ENCODE measurements at places on chromosomes 7 and 10. TPM values are rescaled to one million over a fixed set of nuclear protein-coding genes. Genes with fewer than 3 reads are reported as not detected.
A peak's percentile ranks its signal among the peaks of the same experiment; 100 is the strongest.

The PHKG1 gene
- total RNA-seq = 8.9 TPM

GRCh38 chr7:28044825-28045224 lies 135.8 kb downstream of the JAZF1 start:
- no peak for DNase-seq

GRCh38 chr7:151715666-151716315 lies 161.1 kb downstream of the PRKAG2 start:
- no peak for DNase-seq

DNA sequence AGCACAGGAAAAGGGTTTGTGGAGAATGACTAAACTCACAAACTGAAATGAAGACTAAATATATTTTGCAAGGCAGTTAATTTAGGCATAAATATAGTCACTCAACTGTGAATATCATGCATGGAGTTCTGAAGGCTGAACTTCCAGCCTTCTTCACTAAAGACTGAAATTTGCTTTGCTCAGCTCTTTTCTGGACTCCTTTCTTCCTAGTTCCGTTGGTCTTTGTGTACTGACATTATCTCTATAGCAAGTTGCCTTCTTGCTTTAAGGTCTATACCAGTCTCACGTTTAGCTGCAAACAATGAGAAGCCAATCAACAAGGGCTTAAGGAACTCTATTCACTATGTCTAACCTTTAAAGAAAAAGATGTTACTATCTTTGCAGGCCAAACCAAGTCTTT lies 22.6 kb downstream of the GARIN1A start:
- no peak for DNase-seq

The MMRN2 gene
- 20.4 TPM for total RNA-seq

- DNase-seq = no peak
These were observed 520 bp downstream of the FAM20C start for GRCh38 chr7:192701-193480.

GRCh38 chr7:101819183-101819582 lies 1.8 kb downstream of the CUX1 start:
- no peak for DNase-seq

The TET1 gene
- total RNA-seq = 23.6 TPM

DNA sequence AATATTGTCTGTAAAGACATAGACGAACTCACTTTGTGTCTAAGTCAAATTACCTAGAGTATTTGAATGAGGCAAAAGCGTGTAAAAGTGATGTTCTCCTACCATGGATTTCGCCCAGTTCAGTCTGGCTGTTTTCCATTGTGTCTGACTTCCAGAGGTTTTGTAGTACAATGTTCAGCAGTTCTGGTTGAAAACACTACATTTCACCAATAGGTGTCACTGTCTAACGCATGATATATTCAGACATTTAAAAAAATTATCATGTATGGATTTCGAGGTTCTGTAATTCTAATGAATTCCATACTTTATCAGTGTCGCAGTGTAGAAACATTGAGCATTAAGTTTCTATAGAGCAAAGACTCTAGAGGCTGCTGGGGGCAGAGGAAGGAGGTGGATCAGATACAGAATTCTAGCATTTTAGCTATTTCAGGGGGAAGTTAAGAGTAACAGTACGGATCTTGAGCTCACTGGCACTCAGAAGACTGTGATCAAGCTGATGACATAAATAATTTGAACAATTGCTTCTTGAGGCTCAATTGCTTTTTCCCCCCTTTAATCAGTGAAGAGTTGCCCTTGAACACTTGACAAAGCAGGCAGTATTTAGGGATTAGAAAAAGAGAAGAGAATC lies 196.9 kb upstream of the RHOBTB1 start:
- peak; percentile 90 for DNase-seq

The LGI1 gene
- total RNA-seq = 2.6 TPM

- DNase-seq = peak; percentile 16
These were observed 1.6 kb downstream of the CDNF start for GRCh38 chr10:14836208-14836607.

The PWWP2B gene
- 10.6 TPM for total RNA-seq

DNA sequence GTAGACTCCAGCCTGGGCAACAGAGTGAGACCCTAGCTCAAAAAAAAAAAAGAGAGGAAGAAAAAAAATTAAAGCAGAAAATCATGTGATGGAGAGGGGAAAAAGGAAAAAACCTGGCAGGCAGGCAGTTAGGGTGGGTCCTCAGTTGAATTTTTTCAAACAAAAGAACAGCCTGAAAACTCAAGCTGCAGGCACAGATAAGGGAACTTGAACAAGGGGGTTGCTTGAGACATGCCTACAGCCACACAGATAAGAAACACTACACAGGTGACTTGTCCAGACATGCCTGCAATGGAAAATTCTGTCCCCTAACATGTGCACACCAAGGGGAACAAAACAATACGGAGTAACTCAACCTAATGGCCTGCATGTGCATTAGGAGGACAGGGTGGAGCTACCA lies 19.2 kb downstream of the VIM start:
- DNase-seq = no peak

DNA sequence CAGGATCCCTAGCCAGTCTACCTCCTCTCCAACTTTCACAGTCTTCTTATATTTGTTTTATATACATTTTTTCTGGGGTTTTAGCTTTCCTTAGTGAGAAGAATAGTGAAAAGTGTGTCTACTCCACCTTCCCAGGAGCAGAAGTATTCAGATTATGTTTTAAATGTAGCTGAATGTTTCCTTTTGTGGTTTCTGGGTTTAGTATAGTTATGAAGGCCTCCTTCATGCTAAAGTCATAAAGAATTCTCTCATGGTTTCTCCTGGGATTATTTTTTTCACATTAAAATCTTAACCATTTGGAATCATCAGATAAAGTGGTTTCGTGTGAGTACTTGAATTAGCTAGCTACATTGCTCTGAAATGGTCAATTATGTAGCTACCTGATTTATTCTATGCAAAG lies 50.9 kb downstream of the ANKMY2 start:
- no peak for DNase-seq

- DNase-seq = no peak
These were observed 19.4 kb downstream of the LDB3 start for GRCh38 chr10:86687750-86688149.

The OPN1SW gene
- total RNA-seq = not detected

GRCh38 chr10:58531084-58531695 lies 18.5 kb downstream of the BICC1 start:
- DNase-seq = no peak

GRCh38 chr7:3806516-3806915 lies 505.5 kb downstream of the SDK1 start:
- no peak for DNase-seq

The VTI1A gene
- total RNA-seq = 28.7 TPM

DNA sequence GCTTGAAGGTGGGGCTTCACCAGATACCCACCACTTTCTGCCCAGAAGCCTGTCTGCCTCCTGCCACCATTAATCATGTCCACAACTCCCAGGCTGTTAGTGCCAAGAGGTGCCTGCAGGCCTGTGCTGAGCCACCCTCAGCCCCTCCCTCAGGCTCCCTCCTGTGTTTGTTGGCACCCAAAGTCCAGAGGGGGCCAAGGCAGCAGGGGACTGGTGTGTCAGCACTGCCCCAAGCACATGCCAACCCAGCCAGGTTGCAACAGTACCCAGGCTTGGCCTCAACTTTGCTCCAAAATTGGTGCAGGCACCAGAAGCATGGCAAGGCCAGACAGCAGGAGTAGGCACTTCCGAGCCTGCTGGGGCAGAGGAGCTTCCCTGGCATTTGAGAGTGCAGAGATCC lies 111.3 kb downstream of the HPSE2 start:
- no peak for DNase-seq

DNA sequence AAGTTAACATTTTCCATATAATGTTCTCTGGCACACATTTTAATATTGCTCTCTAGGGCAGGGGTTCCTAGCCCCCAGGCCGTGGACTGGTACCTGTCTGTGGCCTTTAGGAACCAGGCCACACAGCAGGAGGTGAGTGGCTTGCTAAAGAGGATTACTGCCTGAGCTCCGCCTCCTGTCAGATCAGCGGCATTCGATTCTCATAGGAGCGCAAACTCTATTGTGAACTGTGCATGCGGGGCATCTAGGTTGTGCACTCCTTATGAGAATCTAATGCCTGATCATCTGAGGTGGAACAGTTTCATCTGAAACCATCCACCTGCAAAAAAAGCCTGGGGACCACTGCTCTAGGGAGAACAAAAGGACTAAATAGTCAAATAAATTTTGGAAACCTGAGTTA lies 65.7 kb downstream of the EXOC6 start:
- DNase-seq = no peak

- no peak for DNase-seq
These were observed 8.4 kb downstream of the INHBA start for GRCh38 chr7:41694495-41694894.

DNA sequence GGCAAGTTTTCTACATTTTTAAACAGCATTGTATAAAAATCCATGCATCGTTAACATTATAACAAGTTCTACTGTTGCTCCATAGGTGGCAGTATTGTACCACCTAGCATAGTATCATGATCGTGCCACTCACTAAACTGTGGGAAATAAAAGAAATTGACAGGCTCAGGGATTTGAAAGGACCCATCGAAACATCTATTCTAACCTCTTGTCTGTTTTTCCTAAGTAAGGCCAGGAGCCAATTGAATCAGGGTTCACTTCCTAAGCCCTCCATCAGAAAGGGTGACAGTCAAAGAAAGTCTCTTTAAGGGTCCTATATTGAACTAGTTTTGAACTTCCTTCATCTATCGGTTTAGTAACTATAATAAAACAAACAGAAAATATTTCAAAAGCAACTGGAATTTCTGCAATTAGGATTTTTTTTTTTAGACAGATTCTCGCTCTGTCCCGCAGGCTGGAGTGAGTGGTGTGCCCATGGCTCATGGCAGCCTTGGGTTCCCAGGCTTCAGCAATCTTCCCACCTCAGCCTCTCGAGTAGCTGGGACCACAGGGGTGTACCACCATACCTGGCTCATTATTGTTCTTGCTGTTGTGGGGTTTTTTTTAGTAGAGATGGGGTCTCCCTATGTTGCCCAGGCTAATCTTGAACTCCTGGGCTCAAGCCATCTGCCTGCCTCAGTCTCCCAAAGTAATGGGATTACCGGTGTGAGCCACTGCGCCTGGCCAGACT lies 9.4 kb downstream of the HACD1 start:
- peak; percentile 33 for DNase-seq

GRCh38 chr7:23012908-23013714 lies 819 bp downstream of the HYCC1 start:
- peak; percentile 14 for DNase-seq

- no peak for DNase-seq
These were observed 609.9 kb downstream of the DNAJB9 start for GRCh38 chr7:109179601-109180000.

GRCh38 chr10:50291261-50291850 lies 40.0 kb upstream of the ASAH2 start:
- DNase-seq = no peak

The CYP26A1 gene
- total RNA-seq = not detected

- peak; percentile 33 for DNase-seq
These were observed 566 bp downstream of the ZNF789 start for GRCh38 chr7:99473315-99473596.

- DNase-seq = no peak
These were observed 9.2 kb upstream of the ODAD2 start for GRCh38 chr10:28008054-28008453.

The KLF14 gene
- 0.89 TPM for total RNA-seq

GRCh38 chr7:36967387-36967786 lies 243.1 kb upstream of the AOAH start:
- no peak for DNase-seq

DNA sequence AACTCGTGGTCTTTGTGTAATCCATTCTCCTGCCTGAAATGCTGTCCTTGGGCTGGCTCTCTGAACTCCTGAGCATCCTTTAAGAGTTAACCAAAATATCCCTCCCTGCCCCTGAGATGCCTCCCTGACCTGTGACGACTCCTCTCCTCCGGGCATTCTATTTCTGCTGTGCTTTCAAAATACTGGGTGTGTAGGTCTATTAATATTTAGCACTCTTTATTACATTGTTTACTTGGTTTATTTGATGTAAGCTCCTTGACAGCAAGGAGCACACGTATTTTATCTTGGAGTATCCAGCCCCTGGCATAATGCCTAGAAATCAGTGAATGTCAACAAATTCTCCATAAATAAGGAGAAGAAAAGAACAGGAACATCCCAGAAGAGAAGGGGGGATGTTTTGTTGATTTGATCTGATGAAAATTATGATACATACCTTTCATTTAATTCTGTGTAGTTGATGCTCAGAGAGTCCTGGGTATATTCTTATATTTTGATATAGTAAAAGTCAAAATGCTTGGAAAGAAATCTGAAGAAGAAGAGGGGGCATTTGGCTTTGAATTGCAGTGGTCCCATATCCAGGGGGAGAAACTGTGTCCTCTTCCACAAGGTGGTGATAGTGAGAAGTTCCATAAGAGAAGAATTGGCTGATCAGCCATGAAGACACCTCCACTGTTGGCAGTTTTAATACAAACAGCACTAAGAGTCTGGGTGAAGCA lies 107.7 kb upstream of the MPP7 start:
- DNase-seq = no peak

DNA sequence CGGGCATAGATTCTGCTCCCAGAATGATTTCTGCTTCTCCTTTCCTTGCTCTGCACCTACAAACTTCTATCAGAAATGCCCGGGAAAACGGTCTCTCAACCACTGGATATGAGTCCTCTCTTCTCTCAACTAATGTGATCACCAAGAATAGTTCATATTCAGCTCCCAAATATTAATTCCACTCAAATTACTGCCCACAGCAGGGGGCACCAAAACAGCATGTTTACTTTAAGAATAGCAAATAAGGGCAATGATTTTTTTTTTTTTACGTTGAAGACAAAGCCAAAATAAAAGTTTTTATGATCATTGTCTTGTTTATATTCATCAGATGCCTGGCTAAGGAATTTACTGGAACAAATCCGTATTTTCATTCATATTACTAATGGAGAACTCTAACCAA lies 94.9 kb upstream of the PRSS1 start:
- DNase-seq = no peak

DNA sequence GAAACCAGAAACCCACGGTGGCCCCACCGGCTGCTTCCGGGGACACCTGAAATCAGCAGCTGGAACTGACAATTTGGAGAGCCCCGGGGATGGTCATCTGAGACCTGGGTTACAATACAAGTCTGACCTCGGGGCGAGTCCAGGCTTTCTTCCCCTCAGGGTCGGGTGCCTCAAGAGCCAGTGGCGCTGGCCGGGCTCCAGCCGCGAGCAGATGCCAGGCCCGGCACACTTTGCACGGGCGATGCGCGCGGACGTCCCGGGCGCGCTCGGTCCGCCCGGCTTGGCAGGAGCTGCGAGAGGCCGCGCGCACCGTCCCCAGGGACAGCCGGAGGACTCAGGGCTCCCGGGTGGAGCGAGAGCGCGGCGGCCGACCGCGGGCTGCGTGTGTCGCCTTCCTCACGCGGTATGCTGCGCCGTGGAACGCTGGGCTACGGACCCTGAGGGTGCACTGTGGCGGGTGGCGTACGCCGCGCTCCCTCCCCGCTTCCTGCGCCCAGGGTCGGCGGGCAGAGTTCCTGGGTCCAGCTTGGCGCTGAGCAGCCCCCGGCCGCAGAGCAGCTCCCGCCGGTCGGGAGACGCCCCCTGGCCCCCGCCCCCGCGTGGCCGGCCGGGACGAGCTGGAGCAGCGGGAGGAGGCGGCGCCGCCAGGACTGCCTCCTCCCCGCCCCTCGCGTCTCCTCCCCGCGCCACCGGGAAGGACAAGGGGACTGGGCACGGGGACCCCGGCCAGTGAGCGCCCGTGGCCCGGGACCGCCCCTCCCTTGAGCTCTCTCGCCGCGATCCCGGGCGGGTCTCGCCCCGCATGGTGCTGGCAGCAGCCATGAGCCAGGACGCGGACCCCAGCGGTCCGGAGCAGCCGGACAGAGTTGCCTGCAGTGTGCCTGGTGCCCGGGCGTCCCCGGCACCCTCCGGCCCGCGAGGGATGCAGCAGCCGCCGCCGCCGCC lies at the start of gene RBM20:
RBM20 (plus strand) TSS at position 684 of the 945 bp plus-strand sequence; CDS start at position 803, 119 bp downstream.
- DNase-seq = no peak

Measured in skin of body (tissue), 3 donors.